Posterior vena cava (tissue), 2 donors: ENCODE measurements at places on chromosomes 3 and 15. TPM values are rescaled to one million over a fixed set of nuclear protein-coding genes. Genes with fewer than 3 reads are reported as not detected.

DNA sequence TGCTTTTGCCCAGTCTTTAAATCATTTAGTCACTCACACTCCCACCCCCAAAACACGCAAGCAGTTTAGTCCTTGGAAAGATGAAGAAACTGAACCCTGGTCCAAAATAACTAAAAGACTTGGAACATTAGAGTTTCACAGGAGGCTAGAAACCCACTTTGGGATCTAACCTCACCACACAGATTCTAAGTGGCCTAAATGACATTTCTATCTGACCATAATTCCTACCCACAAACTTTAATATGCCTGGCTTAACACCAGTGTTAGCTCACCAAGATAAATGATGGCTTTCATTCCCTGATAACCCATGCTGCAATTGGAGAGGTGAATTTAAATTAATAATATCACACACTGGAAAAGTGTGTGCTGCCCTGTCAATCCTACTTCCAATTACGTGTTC is 295.3 kb upstream of the UBE2E2 start:
- DNase-seq, result no peak

DNA sequence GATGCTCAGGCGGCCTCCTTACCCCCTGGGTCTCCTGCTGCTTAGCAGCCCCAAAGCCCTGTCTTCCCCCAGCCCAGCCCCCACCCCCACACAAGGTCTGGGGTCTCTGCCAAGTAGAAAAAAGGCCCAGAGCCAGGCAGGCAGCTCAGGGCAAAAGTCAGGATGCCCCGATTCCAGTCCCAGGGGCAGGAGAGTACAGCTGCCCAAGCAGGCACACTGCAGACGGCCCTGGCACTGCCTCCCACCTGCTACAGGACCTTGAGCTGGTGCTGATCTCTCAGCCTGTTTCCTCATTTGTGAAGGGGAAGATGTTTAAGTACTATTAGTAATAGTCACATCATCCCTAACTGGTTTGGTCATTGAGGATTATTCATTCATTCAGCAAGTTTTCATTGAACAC is 12.6 kb downstream of the TMEM43 start:
- DNase-seq, result no peak

GRCh38 chr3:19428729-19429128 is 280.4 kb downstream of the KCNH8 start:
- no peak for DNase-seq

- DNase-seq, result no peak
Observed at GRCh38 chr3:69273896-69274295, 112.0 kb downstream of the FRMD4B start.

GRCh38 chr15:52789601-52790168 is 451 bp downstream of the ONECUT1 start:
- no peak for DNase-seq

DNA sequence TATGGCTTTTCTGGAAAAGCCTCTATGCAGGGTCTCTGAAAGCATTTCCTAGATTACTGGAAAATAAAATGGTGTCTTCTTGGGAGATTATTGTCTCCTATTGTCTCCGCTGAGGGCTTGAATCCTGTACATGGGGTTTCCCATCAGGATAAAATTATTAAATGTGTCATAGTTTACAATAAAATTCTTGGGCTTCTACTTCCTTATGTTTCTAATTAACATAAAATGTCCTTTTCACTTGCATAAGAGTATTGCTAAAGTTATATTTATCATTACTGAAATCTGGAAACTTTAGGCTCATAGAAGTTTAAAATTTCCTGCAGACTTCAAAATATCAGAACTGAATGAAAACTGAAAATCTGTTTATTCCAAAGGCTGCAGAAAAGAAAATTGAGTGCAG is 595.5 kb upstream of the AGTR1 start:
- DNase-seq, result no peak

DNA sequence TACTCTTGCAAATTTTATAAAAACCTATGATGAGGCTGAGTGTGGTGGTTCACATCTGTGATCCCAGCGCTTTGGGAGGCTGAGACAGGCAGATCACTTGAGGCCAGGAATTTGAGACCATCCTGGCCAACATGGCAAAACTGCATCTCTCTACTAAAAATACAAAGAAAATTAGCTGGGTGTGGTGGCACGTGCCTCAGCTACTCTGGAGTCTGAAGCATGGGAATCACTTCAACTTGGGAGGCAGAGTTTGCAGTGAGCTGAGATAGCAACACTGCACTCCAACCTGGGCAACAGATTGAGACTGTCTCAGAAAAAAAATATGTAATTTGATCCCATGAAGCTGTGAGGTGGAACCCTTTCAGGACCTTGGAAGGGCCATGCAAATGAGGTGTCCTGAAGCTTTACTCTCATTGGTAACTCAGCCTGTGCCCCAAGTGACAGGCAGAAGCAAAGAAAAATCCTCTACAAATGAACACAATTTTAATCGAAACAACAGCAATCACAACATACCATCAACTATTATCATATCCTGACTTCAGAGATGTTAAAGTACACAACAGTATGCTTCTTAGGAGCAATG is 84.6 kb upstream of the CDV3 start:
- no peak for DNase-seq

- no peak for DNase-seq
Observed at GRCh38 chr3:17745894-17746293, 3.5 kb upstream of the TBC1D5 start.

- DNase-seq, result no peak
Observed at GRCh38 chr3:60854791-60855190, 396.5 kb downstream of the FHIT start.

DNA sequence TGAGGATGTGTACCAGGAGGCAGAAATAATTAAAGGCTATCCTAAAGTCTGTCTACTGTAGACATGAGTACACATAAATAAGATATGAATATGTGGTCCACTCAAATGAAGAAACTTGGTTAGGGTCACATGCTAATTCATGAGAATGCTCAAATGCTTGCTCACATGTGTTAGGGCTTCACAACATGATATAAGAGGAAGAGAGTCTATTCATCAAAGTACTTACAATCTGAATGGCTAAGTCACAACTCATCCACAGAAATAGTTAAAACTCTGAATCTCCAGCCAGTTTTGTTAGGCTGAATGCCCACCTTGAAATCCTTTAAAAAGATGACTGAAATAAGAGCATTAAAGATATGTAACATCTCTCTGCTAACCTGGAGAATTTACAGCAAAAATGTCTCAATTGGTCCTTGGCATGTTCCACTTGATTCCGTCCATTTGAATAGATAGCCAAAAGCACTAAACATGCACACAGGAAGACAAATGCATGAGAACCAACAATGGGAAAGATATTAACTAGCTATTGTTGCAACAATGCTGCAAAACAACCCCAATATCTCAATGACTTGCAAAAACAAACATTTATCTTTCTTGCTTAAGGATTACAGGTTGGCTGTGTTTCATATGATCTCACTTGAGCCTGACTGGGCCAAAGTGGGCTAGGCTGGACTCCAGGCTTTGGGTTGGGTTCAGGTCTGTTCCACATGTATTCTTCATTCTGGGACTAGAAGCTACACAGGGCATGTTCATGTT is 10.6 kb upstream of the TBC1D5 start:
- DNase-seq, result no peak

GRCh38 chr3:147410526-147411237 is 1.5 kb downstream of the ZIC1 start:
- no peak for DNase-seq

DNA sequence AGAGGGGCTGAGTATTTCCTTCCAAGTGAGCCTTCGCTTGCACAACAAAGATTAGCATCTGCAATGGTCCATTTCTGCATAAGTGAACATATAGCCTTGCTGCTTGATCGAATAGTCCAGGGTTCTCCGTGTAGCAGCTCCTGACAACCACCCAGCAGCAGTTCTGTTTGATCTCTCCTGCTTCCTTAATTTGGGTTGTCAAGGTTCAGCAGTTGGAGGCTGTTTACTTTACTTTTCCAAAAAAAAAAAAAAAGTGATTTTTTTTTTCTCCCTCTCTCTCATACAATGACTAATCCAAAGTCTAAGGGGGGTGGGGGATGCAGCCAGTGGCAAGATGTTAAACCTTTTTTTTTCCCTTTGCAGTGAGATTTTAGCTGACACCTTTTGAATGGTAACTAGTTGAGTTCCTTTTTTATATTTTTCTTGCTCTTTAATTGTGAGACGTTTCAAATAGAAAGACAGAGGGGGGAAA is 3.6 kb downstream of the FOXP1 start:
- no peak for DNase-seq

DNA sequence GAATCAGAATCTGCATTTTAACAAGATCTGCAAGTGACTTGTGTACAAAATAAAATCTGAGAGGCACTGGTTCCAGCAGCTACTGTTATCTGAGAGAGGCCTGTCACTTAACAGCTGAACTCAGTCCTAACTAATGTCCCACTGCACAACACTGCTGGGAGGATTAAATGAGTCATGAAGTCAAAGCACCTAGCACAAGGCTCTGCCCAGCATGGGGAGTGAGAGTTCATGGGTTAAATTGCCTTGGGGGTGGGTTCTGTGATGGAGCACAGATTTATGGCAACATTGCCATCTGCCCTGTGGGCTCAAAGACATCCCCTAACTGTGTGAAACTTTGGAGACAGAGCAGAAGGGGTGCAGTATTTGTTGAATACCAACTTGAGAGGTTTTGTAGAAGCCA is 250.9 kb downstream of the PLCL2 start:
- DNase-seq, result no peak

DNA sequence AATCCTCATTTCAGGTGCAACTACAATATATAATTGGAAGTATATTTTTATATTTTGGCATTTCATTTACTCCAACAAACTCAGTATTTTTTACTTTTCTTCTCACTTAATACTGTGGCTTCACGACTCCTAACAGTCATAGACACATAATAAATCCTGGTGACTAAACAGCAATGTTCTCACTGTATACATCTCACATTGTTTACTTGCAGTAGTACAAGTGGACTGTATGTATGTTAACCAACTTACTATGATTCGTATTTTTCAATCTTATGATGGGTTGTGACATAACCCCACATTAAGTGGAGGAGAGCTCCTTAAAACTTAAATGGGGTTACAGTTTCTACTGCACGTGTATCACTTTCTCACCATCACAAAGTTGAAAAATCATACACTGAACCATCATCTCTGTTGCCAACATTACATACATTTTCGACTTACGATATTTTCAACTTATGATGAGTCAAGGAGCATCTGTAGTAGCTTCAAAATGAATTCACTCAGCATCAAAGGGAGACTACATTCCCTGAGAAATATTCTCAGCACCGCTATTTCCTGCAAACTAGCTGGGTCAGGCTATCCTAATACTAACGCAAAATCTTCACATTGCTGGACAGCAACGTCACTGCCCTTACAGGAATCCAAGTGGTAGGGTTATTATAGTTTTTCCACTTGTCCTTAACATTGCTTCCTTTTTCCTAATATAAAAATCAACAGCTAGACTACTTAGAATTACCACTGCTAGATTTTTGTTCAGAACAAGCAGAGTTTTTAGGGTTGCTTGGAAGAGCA is 7.3 kb downstream of the ADAM10 start:
- no peak for DNase-seq

DNA sequence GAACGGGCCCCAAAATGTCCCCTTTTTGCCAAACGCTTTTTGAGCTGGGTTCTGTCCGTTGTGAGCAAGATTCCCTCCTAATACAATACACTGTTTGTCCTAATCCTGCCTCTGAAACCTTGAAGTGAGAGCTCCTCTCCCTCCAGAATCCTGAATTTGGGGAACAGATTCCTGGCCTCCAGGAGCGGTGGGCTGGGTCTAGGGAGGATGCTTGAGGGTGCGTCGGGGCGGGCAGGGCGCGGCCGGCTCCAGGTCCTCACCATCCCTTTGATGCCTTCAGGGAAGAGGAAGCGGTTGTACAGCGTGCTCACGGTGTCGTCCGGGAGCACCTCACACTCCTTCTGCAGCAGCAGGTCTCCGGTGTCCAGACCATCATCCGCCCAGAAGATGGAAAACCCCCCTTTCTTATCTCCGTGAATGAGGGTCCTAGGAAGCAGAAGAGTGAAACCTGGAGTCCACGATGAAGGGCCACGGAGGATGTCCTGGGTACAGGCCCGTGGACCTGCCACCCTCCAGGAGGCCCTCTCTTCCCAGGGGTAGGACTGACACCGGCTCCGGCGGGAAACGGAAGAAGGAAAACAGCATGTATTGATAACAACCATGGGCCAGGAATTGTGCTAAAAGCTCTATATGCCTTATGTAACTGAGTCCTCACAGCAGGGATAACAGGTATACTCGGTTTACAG is 23.2 kb downstream of the ALDH1L1 start:
- peak; percentile 45 for DNase-seq

DNA sequence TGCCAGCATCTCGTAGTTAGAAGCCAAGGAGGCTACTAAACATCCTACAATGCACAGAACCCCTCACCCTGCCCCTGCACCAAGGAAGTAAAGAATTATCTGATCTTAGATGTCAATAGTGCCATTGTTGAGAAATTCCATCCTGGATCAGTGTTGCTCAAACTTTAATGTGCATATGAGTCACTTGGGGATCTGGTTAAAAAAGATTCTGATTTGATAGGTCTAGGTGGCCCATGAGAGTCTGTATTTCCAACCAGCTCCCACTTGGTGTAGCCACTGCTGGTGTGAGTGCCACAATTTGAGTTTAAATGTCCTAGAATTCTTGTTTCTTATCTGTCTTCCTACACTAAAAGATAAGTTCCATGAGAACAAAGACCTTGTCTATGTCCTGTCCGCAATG is 43.7 kb downstream of the TMEM45A start:
- no peak for DNase-seq

DNA sequence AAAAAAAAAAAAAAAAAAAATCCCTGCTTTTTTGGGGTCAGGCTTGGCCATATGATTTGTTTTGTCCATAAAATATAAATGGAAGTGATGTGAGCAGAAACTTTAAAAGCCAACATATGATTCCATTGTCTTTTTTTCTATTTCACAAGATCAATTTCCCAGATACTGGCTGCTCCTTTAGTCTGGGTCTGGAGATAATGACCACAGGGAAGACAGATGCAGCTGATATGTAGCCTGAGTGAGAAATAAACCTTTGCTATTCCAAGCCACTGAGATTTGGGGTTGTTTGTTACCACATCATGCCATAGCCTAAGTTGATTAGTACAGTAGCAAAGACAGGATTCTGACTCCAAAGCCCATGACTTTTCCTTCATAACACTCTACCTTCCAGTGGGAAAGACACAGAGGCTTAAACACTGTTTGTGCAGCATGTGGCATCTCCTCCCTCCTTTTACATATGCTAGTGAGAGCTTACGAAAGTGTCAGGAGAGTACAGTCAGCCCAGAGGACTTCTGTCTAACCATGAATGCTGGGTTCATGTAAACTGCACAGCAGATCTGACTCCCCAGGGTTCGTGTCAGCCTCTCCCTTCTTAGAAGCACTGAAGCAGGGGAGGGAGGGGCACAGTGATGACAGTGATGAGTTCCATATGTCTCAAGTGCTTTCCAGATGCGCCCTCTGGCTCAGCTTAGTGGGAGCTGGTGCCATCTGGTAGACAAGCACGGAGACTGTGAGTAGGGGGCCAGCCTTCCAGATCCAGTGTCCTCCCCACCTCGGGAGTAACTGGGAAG is 36.7 kb upstream of the SLC7A14 start:
- DNase-seq, result no peak

Gene CNTN3
- total RNA-seq, result 5.3 TPM

Gene GOLGA6D
- not detected for total RNA-seq

Gene UBE2E2
- 65.5 TPM for total RNA-seq

Gene GNB4
- 66.6 TPM for total RNA-seq

Gene CHRD
- 18.6 TPM for total RNA-seq

Gene GCHFR
- total RNA-seq, result 8.9 TPM

Gene RUVBL1
- total RNA-seq, result 18.4 TPM

Gene SLC28A2
- not detected for total RNA-seq

Gene APBA2
- 4.0 TPM for total RNA-seq

Gene ZNF148
- total RNA-seq, result 45.5 TPM

Gene ROPN1
- total RNA-seq, result not detected

Gene TMEM41A
- total RNA-seq, result 9.6 TPM
